ENCODE measurements at places on chromosomes 11 and 22.

DNA sequence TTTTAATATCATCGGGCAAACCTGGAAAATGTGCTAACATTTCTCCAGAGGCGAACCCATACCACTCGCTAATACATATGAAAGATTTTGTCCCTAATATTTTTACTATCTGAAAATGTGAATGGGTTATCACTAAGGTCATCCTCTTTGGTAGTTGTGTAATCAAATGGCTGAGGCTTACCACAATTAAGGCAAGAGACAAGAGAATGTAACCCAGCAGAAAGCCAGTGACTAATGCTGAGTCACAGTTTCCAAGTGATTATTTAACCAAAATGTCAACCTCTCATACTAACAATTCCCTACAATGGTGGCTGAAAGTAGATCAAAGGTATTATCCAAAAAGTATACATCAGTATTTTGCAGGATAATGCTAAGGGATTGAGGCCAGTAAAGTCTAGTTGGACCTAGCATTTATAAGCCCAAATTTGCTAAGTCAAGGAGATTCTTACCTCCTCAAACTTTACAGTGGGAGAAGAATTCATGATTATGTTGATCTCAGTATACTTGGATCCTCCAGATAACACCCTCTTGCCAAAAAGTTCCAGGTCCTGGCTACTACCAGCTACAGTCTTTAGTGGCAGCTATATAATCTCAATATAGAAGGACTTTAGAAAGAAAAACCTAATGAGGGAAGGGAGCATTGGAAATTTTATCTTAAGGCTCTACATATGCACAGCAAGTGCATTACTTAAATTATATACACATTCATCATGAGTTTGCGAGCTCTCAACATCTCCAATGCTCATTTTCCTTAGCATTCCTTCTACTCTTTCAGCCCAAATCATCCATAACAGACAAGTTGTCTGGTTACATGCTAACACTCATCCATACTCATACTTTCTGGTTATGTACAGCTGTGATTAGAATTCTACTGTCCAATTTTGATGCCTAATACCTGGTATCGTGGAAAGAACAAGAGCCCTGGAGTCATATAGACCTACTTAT lies 25.4 kb downstream of the SIK3 start:
- no peak for DNase-seq

DNA sequence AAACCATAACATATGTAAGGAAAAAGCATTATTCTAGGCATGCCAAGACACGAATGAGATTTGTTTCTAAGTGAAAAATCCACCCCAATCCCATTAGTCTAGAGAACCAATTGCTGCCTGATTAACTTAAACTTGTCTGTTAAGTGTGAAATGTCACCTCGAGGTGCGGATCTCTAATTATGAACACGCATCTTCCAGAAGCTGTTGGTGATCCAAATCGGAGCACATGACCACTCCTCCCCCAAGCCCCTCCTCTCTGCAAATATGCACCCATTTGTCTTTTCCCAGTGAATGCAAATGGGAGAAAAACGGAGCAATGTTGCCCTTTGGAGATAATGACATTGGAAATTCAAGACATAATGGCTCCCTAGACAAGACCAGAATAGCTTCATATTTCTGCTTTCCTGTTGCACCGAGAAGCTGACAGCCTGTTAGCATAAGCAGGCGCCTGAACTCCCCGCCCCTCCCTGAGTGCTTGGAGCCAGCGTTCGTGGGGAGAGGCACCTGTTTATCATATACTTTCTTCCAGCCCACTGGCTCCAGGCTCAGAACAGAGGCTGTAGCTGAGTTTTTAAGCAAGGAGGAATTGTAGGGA lies 6.0 kb upstream of the FXYD6 start:
- DNase-seq = no peak

- peak; percentile 19 for DNase-seq
These were observed 16.6 kb upstream of the STK33 start for GRCh38 chr11:8610532-8611116.

DNA sequence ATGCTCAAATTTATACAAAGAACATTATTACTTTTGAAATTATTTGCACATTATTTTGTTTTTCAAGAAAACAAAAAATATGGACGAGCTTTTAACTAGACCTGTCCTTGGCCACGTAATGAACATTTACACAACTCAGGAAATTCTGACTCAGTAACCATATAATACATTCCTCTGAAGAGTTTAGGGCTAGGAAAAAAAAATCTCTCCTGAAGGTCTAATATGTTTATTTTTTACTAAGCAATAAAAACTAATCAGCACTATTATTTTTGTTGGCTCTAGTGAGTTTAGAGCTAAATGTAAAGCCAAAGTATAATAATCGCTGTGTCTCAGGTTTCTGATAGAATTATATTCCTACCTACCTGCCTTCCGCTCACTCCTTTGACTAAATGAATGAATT lies 187.5 kb downstream of the SWAP70 start:
- no peak for DNase-seq

GRCh38 chr11:12975195-12975594 lies 33.9 kb upstream of the RASSF10 start:
- DNase-seq = no peak

DNA sequence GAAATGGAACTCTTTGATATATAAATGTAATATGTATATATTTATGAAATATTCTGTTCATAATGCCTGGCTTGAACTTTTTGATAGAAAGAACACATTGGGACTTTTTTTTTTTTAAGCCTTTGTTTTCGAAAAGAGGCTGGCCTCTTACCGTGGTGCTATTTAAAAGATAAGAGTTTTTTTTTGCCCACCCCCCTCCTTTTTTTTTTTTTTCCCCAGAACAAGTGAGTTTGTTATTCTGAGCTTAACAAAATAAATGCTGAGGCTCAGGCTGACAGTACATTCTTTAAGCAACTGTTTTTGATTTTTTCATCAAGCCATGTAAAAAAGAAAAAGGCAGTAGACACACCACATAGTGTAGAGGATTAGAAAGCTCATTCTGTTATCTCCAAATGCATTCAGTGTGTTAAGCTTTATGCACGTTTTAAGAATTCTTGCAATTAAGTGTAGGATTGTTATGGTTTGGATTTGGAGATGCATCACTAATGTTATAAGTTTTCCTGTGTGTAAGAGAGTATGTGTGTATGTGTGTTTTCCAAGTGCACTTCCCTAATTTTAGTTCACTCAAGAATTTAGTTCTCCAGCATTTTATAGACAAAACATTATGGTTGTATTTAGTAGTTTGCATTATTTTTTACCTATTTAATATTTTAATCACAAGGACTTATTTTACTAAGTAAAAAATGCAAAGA lies 12.0 kb downstream of the PDHX start:
- no peak for DNase-seq

DNA sequence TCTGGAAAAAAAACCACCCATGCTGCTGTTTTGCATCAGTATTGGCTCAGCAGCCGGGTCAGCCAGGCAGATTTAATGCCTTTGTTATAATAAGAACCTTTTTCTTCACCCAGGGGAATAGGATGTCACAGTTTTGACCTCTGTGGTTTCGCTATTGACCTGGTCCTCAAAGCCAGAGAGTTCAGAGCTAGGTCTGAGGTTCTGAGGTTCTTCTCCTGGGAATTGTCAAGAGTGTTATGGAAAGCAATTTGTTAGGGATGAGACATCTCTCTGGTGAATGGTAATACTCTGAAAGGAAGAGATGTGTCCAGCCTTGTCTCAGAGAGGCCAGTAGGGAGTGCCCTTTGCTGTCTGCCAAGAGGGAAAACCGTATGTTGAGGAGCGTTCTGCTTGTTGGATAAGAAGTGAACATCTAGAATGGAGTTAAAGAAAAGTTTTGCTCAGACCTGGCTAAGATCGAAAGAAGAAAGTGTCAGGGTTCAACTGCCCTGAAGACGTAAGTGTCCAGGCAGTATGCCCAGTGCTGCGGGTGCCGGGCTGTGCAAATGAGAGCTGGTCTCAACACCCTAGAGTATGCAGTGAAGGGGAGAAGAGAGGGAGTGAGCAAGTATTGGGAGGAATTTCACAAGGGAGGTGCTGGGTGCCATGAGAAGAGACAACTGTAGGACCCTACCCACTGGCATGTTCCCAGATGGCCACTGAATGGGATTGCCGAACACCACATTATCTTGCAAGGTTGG lies 150.9 kb upstream of the TTC12 start:
- no peak for DNase-seq

DNA sequence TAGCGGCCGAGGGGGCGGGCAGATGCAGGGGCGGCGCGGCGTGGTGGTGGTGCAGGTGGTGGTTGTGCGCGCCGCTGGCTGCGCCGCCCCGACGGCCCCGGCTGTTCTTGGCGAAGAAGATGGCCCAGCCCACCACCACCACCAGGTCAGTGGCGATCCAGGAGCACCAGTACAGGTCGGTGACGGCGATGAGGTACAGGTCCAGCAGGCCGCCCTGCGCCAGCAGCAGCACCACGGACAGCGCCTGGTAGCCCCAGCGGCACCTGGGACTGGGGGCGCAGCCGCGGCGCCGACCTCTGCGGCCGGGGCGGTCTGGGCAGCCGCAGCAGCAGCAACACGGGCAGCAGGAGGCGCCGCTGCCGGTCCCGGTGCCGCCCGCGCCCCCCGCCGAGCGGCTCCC lies 879 bp downstream of the TMEM121B start:
- peak; percentile 69 for DNase-seq

GRCh38 chr22:46770151-46770641 lies 7.7 kb downstream of the TBC1D22A start:
- no peak for DNase-seq

GRCh38 chr11:135006800-135007199 lies 594.8 kb upstream of the B3GAT1 start:
- no peak for DNase-seq

- no peak for DNase-seq
These were observed 12.3 kb downstream of the MYO7A start for GRCh38 chr11:77140231-77140851.

GRCh38 chr22:32200752-32201151 lies 4.1 kb downstream of the RFPL2 start:
- DNase-seq = no peak

GRCh38 chr22:32615874-32616564 lies 141.4 kb downstream of the FBXO7 start:
- no peak for DNase-seq

DNA sequence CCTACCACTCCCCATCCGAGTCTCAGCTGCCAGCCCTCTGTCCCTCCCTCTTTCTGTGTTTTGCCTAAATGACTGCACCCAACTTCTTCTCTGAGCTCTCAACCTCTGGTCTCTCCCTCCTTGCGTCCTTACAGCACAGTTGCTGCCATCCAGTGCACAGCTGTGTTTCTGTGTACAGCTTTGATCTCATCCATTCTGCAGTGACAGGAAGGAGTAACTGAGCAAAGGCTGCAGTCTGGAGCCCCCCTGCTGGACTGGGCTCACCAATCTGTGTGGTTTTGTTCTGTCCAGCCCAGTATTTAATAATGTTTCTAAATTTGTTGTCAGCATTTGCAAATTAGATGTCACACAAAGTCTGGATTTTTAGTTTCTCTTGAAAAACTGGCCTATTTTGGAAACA lies 43.8 kb downstream of the PRR5L start:
- DNase-seq = no peak

DNA sequence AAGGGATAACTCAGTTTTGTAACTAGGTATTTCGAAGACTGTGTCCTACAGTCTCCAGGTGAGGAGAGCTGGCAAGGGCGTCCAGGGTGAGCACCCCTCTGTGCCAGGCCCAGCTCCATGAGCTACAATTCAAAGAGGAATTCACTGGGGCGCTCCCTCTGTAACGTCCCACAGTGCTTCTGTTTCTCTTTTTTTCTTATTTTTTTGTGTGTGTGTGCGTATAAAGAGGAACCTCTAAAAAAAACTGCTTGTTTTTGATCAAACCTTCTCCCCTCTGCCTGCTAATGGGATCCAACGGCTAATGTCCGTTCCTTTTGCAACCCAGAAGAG lies 17.1 kb downstream of the ASCC2 start:
- DNase-seq = no peak

- DNase-seq = no peak
These were observed 45.6 kb upstream of the TENM4 start for GRCh38 chr11:79486242-79486984.

DNA sequence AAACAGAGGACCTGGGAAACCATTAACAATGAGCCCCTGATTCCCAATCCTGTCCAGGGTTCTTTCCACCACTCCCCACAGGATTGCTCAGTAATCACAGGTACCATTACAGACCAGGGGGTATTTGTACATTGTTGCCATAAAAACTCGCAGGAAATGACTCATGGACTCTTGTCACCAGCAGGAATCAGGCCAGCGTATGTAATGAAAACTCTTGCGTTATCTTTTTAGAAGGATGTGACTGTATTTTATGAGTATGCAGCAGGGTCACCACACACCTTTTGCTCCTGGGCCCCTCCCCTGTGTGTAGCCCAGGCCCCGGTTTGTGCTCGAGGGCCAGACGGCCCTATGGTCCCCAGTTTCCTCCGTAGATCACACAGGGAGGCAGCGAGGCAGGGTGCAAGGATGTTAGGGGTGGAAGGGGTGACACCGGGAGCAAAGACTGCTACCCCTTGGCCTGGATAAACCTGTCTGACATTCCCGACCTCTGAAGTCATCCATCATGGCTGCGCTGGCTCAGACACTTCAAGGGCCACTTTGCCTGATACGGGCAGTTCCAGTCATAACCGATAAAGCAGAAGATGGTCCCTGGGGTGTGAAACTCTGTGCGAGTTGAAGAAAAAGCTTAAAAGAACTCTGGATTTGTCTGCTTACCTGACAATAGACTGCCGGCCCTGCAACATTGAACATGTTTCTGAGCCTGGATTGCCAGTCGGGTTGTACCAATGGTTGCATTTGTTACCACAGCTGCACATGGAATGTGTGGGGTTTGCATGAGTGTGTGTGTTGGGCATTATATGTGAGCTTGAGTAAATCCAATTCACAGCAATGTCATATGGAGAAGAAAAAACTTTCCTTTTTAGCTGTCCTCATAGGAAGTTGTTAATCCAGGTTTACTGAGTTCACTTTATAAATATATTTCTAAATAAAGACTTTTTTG lies 56.9 kb downstream of the MICAL2 start:
- DNase-seq = no peak

DNA sequence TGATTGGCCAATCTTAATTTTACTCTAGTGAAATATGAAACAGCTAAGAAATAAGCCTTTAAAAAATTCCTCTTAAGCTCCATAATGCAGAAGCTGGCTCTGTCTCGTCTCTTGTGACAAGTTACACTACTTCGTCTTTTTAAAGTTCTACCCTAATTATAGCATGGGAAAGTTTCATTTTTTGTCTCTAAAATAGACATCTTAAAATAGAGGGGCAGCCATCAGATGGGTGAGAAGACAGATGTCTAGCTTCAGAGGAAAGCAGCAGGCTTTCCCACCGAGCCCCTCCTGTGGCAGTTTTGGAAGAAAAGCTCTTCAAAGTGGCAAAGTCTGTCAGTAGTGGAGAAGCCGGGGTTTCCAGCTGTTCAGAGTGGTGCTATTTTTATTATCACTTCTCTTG lies 39.5 kb downstream of the XRRA1 start:
- no peak for DNase-seq
